ENCODE measurements at places on chromosomes 3 and 15. TPM values are rescaled to one million over a fixed set of nuclear protein-coding genes. Genes with fewer than 3 reads are reported as not detected.

Gene GHRL
- not detected for total RNA-seq

Gene CCR3
- not detected for total RNA-seq

DNA sequence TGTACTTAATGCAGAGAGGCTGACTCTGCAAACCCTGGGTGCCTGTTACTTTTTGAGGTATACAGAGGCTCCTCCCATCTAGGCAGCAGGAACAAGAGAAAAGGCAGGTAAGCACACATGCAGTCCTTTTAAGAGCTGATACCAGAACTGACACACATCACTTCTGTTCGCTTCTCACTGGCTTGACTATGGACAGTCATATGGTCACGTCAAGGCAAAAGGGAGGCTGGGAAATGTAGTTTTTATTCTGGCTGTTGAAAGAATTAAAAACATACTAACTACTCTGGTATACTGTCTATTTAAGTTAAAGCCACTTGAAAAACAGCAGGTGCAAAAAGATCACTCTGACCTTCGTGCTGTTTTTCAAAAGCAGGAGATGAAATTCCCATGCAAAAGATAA, 218.3 kb downstream of the CTNNB1 start:
- no peaks in the 10 kb centered on the region for H3K4me1 ChIP-seq
- no peaks in the 10 kb centered on the region for H3K36me3 ChIP-seq
- no peaks in the 10 kb centered on the region for H3K27me3 ChIP-seq
- H3K4me3 ChIP-seq, result no peak overlapping the region
- no peak overlapping the region for H3K27ac ChIP-seq

DNA sequence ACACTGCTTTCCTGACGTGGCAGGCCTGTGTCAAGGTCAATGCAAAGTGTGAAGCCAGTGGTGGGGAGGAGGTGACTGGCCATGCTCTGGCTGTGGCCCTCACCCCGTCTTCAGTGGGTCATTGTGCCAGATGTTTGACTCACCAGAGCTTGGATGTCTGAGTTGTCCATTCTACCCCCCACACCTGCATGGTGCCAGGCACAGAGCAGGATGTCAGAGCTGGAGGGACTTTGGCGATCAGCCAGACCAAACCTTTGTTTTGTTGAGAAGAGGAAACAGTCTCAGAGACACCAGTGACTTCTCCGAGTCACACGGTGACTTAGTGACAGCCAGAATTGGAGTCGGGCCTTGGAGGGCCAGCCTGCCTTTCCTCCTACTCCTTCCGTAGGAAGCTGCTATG, 49.5 kb downstream of the SMAD6 start:
- no peaks in the 10 kb centered on the region for H3K27me3 ChIP-seq
- DNase-seq, result no peak
- H3K4me1 ChIP-seq, result peaks cover 11% of the 10 kb centered on the region

DNA sequence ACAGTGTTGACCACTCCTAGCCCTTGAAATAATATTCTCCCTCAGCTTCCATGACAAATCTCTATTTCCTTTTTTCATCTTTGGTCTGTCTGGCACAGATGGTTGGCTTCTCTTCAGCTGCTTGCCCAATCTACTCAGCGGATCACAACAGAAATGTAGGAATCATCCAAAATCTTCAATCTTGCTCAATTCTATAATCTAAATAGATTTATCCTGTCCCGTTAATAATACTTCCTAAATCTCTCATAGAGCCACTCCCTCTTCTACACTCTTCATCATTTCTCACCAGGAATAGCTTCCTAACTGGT, 3.8 kb downstream of the PEAK1 start:
- no peak overlapping the region for H3K4me3 ChIP-seq
- H3K27me3 ChIP-seq, result no peaks in the 10 kb centered on the region
- peak; percentile 47 for DNase-seq
- H3K36me3 ChIP-seq, result no peaks in the 10 kb centered on the region

DNA sequence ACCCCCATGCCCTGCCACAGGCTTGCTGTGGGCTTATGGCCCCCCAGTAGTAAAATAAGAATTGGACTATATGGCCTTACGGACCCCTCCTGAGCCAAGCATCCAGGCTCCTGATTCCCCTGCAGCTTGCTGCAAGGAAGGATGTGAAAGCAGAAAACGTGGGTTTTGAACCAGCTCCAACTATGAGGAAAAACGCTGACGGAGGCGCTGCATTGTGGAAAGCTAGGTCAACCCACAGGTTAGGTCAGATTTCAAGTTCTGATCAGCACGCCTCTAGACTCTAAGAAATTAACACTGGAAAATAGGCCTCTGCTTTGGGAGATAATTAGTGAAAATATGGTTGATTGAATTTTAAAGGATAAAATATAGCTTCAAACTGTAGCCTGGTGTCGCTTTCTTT, 195.4 kb upstream of the HES1 start:
- no peak overlapping the region for H3K27ac ChIP-seq
- no peaks in the 10 kb centered on the region for H3K27me3 ChIP-seq
- H3K4me3 ChIP-seq, result no peak overlapping the region

- no peaks in the 10 kb centered on the region for H3K36me3 ChIP-seq
- no peak overlapping the region for H3K27ac ChIP-seq
- no peak for DNase-seq
- H3K4me3 ChIP-seq, result no peak overlapping the region
- peaks cover 85% of the 10 kb centered on the region for H3K27me3 ChIP-seq
These were observed 12.3 kb upstream of the FOXB1 start for GRCh38 chr15:59991834-59992233.

All from gastrocnemius medialis (tissue), 4 donors.